ENCODE measurements at places on chromosomes 3 and 15.

GRCh38 chr15:79924379-79924778 lies 27.6 kb upstream of the MTHFS start:
- DNase-seq = no peak

DNA sequence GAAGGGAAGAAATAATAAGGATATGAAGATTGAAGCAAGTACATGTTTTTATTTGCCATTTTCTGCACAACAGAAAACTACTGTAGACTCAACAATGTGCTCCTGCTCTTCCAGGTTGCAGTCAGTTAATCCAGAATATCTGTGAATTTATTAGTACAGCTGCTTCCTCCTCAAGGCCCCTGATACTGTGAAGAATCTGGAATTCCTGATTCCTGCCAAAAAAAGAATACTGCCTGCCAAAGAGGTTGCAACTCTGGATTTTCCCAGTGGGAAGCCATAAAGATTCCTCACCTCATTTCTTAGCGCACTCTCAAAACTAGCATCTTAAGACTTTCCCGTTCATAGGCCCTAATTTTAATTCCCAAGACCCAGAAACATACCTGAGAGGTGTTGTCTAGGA lies 33.6 kb upstream of the LRRC3B start:
- no peak for DNase-seq

DNA sequence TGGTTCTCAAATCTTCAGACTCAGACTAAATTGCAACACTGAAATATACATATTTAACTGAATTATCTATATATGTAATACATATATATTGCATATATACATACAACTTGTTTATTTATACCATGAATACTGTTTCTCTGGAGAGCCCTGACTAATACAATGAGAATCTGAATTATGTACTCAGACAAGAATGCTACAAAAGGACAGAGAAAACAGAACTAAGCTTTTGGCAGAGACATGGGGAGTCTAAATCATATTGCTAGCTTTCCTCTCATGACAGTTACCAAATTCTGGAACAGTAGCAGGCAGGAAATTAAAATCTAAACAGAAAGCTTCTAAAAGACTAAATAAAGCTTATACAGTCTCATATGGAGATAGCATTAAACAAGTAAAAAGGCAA lies 142.4 kb upstream of the KCNMB2 start:
- DNase-seq = no peak

DNA sequence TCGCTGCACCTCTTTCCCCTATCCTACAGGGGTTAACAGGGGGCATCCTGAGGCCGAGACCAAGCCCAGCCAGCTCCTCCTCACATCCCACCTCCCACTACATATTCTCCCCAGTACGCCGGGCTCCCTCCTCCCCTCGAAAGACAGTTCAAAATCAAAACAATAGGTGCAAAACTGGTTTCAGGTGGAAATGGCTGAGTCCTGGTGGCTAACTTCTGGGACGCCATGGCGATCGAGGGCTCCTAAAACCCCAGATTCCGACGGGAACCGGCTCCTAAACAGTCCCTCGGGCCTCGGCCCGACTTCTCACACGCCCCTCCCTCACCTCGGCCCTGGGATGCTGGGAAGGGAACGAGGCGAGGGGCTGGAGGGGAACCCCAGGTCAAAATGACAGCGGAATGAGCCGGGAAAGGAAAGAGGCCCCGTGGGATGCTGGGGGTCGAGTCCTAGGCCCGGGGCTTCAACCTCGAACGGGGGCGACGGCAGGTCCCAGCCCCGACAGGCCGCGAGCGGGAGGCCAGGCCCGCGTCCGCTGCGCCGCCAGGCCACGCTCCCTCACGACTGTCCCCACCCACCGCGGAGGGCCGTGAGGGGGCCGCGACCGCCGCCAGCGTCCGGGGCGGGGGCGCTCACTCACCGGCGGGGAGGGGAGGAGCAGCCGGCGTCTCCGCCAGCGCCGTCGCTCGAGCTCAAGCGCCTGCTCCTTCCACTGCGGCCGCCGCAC lies 492 bp downstream of the TMCC1 start:
- peak; percentile 60 for DNase-seq

- no peak for DNase-seq
These were observed 51.5 kb downstream of the MKRN2 start for GRCh38 chr3:12608376-12608775.

GRCh38 chr15:74762791-74763150 lies 14.1 kb downstream of the CYP1A2 start:
- no peak for DNase-seq

DNA sequence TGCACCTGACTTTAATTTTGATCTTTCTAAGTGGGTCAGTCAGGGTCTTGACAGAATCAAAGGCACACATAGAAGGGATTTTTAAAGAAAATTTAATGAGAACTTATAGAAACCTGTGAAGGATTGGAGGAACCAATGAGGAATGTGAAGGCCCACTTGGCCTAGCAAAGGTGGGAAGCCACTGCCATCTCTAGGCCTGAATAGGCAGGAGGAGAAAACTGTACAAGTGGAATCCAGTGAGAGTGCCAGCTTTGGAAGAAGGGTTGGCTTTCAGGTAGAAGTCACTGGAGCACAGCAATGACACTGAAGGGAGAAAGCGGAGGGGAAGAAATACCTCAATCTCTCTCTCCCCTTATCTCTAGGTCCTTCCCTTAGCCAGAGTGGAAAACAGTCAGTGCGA lies 380.7 kb upstream of the KCNMB2 start:
- DNase-seq = no peak

GRCh38 chr3:122797291-122797690 lies 2.4 kb downstream of the SLC49A4 start:
- DNase-seq = no peak

DNA sequence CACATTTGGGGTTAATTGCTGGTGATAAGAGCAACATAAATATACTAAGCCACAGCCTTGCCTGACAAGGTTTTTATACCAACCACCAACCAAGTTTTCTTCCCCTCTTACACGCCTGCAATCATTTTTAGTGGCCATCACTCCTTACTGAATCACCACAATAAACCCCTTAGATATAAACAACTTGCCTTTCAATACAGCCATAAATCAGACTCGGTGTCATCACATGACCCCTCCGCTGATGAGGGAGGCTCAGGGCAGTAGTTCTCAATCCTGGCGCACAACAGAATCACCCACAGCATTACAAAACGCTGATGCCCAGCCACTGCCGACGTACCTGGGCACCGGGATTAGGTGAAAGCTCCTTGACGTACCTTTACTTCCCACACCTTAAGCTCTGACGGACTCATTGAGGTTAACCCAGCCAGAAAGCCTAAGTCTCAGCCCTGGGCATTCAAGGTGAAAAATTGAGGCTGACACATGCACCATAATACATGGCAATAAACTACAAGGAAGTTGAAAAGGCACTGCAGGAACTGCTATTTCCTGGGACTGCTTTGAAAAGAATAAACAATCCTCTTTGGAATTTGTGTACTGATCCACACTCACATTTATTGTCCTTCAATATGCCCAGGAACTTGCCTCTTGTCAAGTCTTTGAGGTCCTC lies 17.1 kb downstream of the ADCY5 start:
- no peak for DNase-seq

DNA sequence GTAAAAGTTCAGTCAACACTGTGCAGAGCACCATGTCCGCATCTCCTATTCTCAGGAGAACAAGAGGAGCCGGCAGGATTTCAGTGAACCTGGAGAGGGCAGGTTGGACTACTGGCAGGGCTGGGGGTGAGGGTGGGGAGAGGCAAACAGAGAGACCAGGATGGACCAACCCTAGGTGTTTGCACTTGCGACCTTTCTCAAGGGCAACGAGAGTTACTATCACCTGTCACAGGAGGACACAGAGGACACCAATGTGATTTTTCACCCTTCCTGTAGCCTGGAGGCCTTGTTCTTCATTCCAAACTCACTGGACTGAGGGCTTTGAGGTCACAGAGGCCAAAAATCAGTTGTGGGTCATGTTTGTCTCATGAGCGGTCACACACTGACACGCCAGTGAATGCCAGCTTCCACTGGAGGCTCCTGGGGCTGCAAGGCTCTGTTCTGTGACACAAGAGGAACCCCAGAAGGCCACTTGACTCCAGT lies 89.5 kb downstream of the CPN2 start:
- DNase-seq = no peak

GRCh38 chr15:90271459-90272166 lies 6.1 kb downstream of the NGRN start:
- no peak for DNase-seq

- no peak for DNase-seq
These were observed 26.8 kb upstream of the ALDH1L1 start for GRCh38 chr3:126207166-126207565.

DNA sequence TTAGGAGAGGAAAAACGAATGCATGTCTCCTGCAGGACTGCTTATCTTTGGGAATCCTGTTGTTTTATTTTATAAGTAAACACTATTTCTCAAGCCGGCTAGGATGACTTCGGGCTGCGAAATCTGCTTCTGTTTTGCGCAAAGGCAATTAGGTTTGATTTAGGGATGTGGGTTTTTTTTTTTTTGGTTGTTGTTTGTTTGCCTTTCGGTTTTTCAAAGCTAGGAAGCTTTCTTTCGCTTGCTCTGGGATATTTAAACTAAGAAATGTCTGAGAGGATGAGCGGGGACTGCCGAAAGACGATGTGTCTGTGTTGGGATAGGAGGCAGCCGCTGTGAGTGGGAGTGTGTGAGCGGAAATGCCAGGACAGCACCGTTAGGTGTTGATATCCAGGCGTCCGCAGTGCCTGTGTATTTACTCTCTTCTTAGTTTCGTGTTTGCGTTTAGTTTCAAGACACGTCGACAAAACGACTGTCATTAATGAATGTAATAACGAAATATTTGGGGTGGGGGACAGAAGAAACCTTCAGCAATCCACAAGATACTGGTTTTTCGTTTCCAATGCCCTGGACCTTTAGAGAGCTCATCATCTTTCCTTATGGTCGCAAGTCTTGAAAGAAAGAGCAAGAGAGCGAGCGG lies 604 bp downstream of the ISL2 start:
- no peak for DNase-seq

- no peak for DNase-seq
These were observed 151.3 kb upstream of the LPP start for GRCh38 chr3:188002626-188003138.

DNA sequence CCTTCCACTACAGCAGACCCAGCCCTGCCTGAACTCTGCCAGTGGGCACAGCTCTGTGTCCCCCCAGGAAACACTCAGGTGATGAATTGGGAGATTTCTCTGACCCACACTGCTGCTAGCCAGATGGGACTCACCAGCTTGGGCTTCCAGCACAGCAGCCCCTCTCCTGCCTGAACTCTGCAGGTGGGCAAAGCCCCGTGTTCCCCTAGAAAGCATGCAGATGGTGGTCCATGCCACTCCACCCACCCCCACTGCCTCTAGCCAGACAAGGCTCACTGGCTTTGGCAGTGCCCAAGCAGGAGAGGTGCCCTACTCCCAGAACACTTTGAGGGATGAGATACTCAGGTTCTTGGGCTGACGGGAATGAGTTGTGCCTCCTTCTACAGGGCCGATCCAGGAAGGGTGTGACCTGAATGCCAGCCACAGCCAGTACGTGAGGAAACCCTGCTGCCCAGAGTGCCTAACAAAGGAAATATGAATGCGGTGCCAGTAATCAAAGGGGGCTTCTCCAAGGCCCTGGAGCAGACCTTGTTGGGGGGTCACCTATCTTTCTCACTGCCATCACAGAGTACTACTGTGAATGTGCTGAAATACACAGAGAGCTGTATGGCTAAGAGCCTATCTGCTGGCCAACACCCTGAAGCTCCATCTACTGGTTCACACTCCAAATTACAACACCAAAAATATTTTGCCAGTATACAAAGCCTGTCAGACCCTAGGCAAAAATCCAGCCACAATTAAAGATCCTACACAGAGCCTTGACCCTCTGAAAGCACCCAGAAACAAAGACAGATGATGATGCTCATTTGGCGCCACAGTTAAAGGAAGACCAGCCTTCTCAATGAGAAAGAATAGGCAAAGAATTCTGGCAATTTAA lies 61.9 kb downstream of the BTLA start:
- DNase-seq = peak; percentile 11
